Stimulated activated CD4-positive, alpha-beta T cell treated with anti-CD3 and anti-CD28 coated beads, Interleukin-1b, Interleukin-23, amount 100 ng/mL, for 4 hours (primary cell): ENCODE measurements at places on chromosomes 11 and 22.
A peak's percentile ranks its signal among the peaks of the same experiment; 100 is the strongest.

DNA sequence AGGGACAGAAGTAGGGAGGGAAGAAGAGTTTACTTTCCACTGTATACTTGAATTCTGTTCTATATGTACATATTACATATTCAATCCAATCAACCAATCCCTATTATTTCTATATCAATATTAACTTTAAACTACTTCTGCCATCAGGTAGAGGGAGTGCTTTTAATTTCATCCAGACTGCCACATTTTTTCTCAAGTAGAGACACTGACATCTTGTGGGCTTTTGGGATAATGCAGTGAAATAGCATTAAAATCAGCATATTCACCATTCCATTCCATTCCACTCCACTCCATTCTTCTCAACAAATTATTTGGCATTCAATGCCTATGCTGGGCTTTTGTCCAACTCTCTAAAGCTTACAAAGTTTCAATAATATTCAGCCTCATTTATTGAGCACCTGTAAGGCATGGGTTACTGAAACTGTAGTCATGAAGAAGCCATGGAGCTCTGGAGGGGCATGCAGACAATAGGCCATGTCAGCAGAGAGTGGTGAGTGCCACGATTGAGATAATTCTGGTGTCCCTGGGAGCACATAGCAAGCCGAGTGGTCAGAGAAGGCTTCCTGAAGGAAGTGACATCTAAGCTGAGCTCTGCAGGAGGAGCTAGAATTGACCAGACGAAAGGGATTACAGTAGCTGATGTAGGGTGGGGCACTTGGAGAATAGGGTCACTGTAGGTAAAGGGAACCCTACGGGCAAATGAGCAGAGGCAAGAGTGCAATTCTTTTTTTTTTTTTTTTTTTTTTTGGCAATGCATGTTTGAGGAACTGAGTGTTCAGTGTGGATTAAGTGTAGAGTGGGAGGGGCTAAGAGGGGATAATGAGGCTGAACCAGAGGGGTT lies 12.8 kb upstream of the CLPB start:
- DNase-seq: no peak

GRCh38 chr11:15313862-15314261 lies 199.1 kb downstream of the INSC start:
- DNase-seq: no peak

DNA sequence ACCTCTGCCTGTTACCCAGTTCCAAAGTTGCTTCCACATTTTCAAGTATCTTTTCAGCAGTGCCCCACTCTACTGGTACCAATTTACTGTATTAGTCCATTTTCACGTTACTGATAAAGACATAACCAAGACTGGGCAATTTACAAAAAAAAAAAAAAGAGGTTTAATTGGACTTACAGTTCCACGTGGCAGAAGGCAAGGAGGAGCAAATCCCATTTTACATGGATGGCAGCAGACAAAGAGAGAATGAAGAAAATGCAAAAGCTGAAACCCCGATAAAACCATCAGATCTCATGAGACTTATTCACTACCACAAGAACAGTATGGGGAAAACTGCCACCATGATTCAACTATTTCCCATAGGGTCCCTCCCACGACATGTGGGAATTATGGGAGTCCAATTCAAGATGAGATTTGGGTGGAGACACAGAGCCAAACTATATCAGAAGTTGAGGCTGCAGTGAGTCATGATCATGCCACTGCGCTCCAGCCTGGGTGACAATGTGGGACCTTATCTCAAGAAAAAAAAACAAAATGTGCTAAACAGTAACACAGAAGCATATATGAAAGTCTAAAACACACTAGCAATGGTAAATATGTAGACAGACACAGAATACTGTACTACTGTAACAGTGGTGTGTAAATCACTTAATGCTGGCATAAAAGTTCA lies 190.3 kb upstream of the ZC3H12C start:
- no peak for DNase-seq

GRCh38 chr22:23375031-23375827 lies 194.9 kb downstream of the BCR start:
- no peak for DNase-seq

- DNase-seq: no peak
Observed at GRCh38 chr22:34160141-34160783, 240.0 kb upstream of the LARGE1 start.

DNA sequence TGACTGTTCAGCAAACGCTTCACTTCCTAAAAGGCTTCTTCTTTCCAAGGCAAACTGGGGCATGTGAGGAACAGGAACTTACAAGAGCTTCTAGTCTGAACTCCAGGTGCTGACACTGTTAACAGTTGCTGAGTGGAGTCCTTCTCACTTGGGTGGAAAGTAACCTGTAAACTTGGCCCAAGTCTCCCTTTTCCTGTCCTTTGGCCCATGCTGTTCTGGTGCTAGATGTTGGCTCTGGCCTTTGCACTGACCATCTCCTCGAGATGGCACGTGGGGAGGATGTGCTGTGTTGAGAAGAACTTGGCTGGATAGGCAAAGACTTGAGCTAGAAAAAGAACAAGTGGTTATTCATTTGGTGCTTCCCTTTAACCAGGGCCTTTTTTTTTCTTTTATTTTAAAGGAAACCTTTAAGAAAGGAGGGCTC lies 53.6 kb downstream of the PTPRJ start:
- DNase-seq: no peak

GRCh38 chr22:22959147-22959827 lies 71.7 kb downstream of the IGLL5 start:
- peak; percentile 57 for DNase-seq

- no peak for DNase-seq
Observed at GRCh38 chr22:22021162-22021750, 38.7 kb upstream of the TOP3B start.

- no peak for DNase-seq
Observed at GRCh38 chr11:5684036-5684645, 733 bp downstream of the TRIM5 start.

- DNase-seq: no peak
Observed at GRCh38 chr11:20873054-20873453, 203.7 kb downstream of the NELL1 start.

DNA sequence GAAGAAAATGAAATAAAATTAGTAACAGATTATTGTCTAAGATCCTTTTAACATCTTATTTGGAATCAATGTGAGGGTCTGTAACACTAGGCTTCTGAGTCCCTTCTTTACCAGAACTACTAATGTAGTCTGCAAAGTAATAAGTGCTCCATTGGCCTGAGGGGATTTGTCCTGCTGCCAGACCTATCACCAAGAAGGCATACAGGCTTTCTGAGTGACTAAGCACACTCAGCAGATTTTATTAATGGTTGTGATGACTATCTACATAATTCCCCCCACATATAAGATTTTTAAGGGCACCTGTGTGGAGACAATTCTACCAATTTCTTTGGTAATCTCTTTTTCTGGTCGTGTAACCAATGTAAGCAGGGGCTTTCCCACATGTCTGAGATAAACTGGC lies 365.0 kb upstream of the FAT3 start:
- no peak for DNase-seq

GRCh38 chr11:118143661-118144185 lies 8.9 kb downstream of the SCN4B start:
- DNase-seq: no peak

- no peak for DNase-seq
Observed at GRCh38 chr22:50403701-50404101, 60.6 kb downstream of the PPP6R2 start.

- peak; percentile 18 for DNase-seq
Observed at GRCh38 chr11:43942662-43943371, 380 bp downstream of the C11orf96 start.

DNA sequence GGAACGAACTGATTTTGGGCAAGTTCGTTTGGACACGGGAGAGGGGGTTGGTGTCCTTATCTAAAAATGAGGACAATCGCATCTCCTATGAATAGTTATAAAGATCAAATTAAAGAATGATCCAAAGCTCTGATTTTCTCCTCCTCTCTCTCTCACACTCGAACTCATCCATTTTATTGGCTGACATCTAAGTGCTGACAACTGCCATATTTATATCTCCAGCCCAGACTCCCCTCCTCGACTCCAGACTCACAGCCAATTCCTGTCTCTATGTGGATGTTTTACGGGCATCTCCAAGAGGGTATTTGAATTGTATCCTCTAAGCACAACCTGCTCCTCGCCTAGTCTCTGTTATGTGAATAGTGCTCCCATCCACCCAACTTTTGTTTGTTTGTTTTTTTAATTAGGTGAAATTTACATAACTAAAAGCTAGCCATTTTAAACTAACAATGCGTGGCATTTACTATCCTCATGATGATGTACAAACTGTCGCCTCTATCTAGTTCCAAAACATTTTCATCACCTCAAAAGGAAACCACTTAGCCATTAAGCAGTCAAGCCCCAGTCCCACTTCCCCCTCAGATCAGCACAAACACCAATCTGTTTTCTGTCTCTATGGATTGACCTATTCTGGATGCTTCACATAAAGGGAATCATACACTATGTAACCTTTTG lies 4.0 kb downstream of the SYN3 start:
- no peak for DNase-seq

DNA sequence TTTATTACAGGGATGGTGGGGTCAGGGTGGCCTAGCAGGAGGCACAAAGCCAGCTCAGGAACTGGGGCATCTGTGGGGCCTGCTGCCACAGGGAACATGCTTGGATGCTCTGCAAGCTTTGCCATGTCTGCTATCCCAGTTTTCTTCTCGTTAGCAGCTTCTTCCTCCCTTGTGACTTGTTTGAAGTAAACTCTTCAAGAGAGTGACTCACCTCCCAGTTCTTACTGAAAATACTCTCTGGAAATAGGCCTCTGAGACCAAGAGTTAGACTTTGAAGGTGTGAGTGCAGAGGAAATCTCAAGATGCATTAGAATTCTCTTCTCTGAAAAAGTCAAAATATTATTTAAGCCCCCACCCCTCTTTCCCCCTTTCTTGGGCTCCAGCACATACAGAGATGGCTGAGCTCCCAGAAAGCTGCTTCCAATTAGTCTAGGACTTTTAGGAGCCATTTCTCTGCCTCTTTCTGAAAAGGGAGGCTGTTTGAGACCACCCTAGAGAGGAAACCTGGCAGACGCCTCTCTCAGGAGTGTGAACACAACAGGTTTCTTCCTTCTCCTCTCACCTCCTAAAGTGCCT lies 15.1 kb downstream of the CWC15 start:
- DNase-seq: no peak

DNA sequence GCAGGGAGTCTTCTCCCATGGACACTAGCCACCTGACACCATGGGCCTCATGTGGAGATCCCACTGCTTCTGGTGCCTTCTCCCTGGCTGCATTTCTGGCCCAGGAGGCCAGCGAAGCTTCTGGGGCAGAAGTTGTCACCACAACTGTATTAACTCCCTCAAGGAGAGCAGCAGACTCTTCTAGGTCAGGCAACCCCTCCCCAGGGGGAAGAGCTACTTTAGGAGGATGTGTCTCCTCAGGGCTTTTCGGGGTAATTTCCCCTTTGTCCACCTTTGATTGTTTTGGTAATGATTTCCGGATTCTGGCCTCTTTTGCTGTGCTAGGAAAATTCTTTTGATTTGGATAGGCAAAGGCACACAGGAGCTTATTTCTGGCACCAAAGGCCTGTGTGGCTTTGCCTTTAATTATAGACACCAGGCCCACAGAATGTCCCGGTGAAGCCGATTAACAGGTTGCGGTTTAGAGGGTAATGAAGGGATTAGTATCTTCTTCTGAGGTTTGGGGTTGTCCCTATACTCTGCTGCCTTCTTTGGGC lies 8.9 kb upstream of the UCP2 start:
- no peak for DNase-seq

- no peak for DNase-seq
Observed at GRCh38 chr11:16841984-16842383, 103.5 kb downstream of the C11orf58 start.

GRCh38 chr11:78019808-78020207 lies 3.3 kb downstream of the KCTD14 start:
- DNase-seq: no peak
